ENCODE measurements at places on chromosomes 2 and 18.

DNA sequence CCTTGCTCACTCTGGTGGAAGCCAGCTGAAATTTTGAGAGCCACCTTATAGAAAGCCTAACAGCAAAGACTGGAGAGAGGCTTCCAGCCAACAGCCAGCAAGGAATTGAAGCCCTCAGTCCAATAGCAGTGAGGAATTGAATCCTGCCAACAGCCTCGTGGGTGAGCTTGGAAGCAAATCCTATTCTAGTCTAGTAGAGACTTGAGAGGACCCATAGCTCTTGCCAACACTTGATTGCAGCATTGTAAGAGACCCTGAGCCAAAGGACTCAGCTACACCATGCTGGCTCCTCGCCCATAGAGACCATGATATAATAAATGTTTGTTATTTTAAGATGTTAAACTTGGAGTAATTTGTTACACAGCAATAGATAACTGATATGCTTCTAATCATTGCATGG, 403.0 kb upstream of the TNP1 start:
- DNase-seq: peak; percentile 16

DNA sequence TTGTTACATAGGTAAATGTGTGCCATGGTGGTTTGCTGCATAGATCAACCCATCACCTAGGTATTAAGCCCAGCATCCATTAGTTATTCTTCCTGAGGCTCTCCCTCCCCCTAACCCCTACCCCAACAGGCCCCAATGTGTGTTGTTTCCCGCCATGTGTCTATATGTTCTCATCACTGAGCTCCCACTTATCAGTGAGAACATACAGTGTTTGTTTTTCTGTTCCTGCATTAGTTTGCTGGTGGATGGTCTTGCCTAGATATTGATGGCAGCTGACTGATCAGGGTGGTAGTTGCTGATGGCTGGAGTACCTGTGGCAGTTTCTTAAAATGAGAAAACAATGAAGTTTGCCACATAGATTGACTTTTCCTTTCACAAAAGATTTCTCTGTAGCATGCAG, 34.6 kb upstream of the MSTN start:
- no peak for DNase-seq

DNA sequence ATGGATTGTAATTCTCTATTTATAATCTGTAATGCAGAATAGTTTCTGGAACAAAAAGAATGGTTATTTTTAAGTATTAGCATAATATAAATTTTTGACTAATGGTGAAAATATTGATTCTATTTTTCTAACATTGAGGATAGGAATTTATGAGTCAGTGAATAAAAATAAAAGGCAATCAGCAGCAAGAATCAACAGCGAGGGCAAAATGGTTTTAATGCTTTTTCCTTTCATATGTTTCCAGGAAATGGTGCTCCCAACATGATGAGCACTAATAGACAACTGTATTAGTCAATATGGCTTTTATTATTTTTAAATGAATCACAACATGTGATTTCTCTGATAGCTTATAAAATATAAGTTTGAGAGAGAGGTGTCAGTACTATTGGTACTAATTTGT, 90.7 kb upstream of the TFPI start:
- DNase-seq: no peak

GRCh38 chr2:10829299-10829698, 16.7 kb upstream of the PDIA6 start:
- DNase-seq: peak; percentile 50

DNA sequence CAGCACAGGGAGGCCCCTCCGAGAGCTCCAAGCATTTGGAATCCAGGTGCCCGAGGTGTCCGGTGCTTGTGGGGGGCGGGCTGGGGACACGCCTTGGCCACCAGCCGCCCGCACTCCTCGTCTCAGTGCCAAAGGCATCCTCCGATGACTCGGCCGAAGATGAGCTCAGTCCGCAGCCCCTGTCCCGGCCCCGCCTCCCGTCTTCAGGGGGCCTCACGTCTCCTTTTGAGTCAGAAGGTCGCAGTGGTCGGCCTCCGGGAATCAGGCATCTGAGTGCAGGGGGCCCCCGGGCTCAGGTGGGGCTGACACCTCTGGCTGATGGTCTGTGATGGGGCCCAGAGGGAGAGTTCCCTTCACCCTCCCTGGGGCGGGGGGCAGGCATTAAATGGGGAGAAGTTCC, 74.8 kb downstream of the NFATC1 start:
- DNase-seq: no peak

GRCh38 chr2:36359067-36359466, 3.5 kb downstream of the CRIM1 start:
- no peak for DNase-seq

GRCh38 chr2:64192125-64192479, 47.9 kb upstream of the PELI1 start:
- DNase-seq: no peak

DNA sequence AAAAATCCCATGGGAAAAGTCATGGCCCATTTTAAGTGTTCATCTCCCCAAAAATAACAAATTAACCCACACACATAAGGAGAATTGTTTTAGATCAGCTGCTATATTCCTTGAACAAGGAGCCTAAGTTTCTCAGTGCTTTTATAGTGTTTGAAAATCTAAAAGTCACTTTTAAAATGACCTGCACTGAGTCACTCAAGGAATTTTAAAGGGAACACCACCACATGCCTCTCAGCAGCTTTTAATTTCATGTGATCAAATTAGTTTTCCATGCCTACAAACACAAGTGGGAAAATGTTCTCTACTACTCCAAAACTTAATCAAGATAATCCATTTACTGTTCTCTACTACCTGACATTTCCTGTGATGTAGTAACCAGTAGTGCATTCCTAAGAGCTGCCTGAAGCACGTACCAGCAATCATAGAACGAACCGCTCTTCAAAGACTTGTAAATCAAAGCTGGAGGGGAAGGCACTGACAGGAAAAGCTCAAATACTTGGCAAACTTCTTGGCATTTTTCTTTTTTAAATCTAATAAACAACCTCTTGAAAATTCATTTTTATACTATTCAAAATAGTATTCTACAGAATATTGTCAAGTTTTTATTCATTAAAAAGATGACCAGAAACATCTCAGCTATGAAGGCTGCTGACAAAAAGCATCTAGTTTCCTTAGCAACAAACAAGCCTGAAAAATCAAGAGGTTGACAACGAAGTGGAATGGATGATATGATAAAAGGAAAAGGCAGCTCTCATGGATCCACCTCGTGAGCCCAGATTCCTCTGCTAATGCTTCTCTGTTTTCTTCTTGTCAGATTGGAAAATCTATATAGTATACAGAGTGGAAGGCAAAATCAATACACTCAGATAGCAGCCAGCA, 37.2 kb downstream of the LRPPRC start:
- no peak for DNase-seq

GRCh38 chr2:158184001-158184400, 82.3 kb downstream of the UPP2 start:
- no peak for DNase-seq

GRCh38 chr2:37090019-37090477, 5.7 kb downstream of the GPATCH11 start:
- no peak for DNase-seq

DNA sequence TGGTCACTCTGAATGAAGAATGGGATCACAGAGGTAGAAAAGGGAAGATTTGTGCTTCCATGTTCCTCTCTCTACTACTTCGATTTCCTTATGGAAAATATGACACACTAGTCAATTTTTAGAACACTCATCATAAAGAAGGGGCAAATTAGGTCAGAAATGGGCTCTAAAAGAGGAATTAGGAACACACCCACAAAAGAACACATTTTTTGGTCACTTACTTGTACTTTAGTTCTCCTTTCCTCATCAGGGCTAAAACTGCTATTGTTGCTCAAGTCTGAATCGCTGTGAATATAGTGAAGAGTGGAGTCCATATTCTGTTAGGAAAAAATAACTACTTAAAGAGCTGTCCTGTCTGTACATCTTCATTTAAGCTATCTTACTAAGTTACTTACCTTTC, 52.6 kb downstream of the PPP4R1 start:
- no peak for DNase-seq

DNA sequence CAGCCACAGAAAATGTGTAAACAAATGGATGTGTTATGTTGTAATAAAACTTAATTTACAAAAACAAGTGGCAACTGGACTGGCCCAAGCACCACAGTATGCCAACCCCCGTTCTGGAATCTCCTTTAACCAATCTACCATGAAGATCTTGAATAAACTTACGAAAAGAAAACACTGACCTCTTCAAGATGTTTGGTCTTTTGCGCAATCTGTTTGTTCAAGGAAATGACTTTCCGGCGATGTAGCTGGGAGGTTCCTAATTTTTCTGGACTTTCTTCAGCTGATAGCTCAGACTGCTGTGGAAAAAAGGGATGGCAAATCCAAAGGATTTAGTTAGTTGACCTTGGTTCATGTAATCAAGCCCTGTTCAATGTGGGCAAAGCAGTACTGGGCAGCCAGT, 55.7 kb downstream of the CCDC93 start:
- no peak for DNase-seq

DNA sequence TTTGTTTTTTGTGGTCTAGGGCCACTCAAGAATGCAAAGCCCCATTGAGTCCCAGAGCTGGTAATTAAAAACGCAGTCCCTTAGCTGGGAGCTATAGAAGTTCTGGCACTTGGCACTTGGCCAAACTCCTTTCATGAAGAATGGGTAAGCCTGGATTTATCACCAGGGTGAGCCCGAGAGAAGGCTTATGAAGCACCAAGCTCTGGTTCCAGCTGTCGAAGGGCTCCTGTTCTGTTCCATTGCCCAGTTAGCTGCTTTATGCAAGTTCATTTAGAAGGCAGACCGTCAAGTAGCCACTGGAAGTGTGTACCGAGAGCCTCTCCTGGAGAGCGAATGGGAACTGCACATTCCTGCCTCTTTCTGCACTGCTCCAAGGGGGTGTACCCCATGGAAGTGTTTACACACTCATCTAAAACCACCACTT, 14.2 kb downstream of the ECEL1 start:
- DNase-seq: peak; percentile 73

DNA sequence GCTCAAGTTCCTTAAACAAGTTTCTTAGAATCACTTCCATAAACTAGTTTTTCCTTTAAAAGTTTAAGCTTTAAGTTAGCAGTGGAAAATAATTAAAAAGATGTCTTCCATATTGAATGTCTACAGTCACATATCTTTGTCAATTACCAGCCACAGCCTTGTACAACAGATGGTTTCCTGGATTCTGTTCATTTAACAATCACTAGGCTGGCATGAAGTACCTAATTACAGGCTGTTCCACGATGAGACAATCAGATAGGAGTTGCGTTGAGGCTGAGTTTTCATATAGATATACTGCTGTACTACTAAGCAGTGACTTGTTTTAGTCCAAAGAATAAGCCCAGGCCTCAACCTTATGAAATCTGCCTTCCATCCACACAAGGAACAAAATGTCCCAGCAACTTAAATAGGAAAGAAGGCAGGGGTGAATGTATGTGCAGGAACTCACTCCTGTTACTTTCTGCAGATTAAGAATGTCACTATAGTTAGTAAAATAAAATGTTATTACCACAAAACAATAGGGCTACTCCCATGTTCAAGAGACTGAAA, 131.0 kb downstream of the ZAP70 start:
- no peak for DNase-seq

All from NCI-H2029 treated with DMSO at 0.1 percent for 48 hours (cell line).